ENCODE measurements at places on chromosomes 13 and 19. TPM values are rescaled to one million over a fixed set of nuclear protein-coding genes. Genes with fewer than 3 reads are reported as not detected.

The FUT6 gene
- not detected for total RNA-seq

The ZNF773 gene
- 8.9 TPM for total RNA-seq

The DZIP1 gene
- 71.1 TPM for total RNA-seq

The C19orf67 gene
- not detected for total RNA-seq

The RASGRP4 gene
- 0.43 TPM for total RNA-seq

The FOXA3 gene
- not detected for total RNA-seq

The ZNF568 gene
- total RNA-seq: 5.9 TPM

The SMAD9 gene
- 2.6 TPM for total RNA-seq

The ZNF541 gene
- total RNA-seq: not detected

The ZNF296 gene
- 1.2 TPM for total RNA-seq

The ZIM2 gene
- not detected for total RNA-seq

The KCTD4 gene
- not detected for total RNA-seq

The KASH5 gene
- total RNA-seq: not detected

The ELANE gene
- not detected for total RNA-seq

The IFI30 gene
- not detected for total RNA-seq

The MUC16 gene
- not detected for total RNA-seq

The KCNK6 gene
- not detected for total RNA-seq

The CD70 gene
- total RNA-seq: not detected

The GPC5 gene
- 0.84 TPM for total RNA-seq

The IFNL1 gene
- total RNA-seq: not detected

The PALM3 gene
- 5.2 TPM for total RNA-seq

The ZNF724 gene
- total RNA-seq: 36.7 TPM

The ZNF625 gene
- total RNA-seq: 29.0 TPM

The SOX1 gene
- total RNA-seq: 41.2 TPM

The TUBB4A gene
- 39.9 TPM for total RNA-seq

The THSD8 gene
- 34.7 TPM for total RNA-seq

The ZNF440 gene
- 22.2 TPM for total RNA-seq

The FFAR1 gene
- total RNA-seq: not detected

The CTXN1 gene
- total RNA-seq: 130 TPM

The ATP1A3 gene
- total RNA-seq: 22.9 TPM

The LGALS13 gene
- total RNA-seq: not detected

The PSMD8 gene
- 190 TPM for total RNA-seq

The PSPC1 gene
- 81.1 TPM for total RNA-seq

The POU2F2 gene
- 2.5 TPM for total RNA-seq

The SLC10A2 gene
- total RNA-seq: 0.07 TPM

The CEACAM7 gene
- total RNA-seq: not detected

The MKNK2 gene
- total RNA-seq: 115 TPM

The ONECUT3 gene
- 0.93 TPM for total RNA-seq

The ZNF66 gene
- 16.4 TPM for total RNA-seq

The ZNF730 gene
- 26.2 TPM for total RNA-seq

The KLK3 gene
- not detected for total RNA-seq

The TMEM221 gene
- total RNA-seq: 0.71 TPM

The BRME1 gene
- 15.1 TPM for total RNA-seq

The ICAM5 gene
- not detected for total RNA-seq

The PGLYRP1 gene
- total RNA-seq: not detected

The HIPK4 gene
- total RNA-seq: 0.30 TPM

The MYO1F gene
- total RNA-seq: 0.33 TPM

The CYP2A6 gene
- total RNA-seq: not detected

The BCAM gene
- total RNA-seq: 5.3 TPM

The KCNN1 gene
- total RNA-seq: 6.2 TPM

The VSTM1 gene
- total RNA-seq: not detected

The SLC7A10 gene
- 1.4 TPM for total RNA-seq

The PRX gene
- 2.8 TPM for total RNA-seq

The AMER2 gene
- total RNA-seq: 4.1 TPM

Measured in neural crest cell (in vitro differentiated cells).